Activated CD8-positive, alpha-beta memory T cell treated with anti-CD3 and anti-CD28 coated beads for 1 hour (primary cell): ENCODE measurements at places on chromosomes 3 and 15.

DNA sequence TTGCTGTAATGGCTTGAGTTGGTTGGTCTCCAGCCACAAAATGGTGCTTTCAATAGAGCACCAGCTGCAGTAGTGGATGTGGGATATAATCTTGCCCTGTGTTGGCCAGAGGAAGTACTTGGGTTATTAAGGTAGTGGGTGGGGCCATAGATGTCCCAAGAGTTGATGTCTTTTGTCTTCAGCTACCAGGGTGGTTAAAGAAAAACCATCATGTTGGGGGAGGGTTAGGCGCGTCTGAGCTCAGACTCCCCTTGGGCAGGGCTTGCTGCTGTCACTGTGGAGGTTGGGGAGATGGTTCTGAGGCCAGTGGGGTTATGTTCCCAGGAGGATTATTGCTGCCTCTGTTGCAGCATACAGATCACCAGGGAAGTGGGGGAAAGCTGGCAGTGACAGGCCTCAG lies 46.9 kb upstream of the GADL1 start:
- no peak for DNase-seq

DNA sequence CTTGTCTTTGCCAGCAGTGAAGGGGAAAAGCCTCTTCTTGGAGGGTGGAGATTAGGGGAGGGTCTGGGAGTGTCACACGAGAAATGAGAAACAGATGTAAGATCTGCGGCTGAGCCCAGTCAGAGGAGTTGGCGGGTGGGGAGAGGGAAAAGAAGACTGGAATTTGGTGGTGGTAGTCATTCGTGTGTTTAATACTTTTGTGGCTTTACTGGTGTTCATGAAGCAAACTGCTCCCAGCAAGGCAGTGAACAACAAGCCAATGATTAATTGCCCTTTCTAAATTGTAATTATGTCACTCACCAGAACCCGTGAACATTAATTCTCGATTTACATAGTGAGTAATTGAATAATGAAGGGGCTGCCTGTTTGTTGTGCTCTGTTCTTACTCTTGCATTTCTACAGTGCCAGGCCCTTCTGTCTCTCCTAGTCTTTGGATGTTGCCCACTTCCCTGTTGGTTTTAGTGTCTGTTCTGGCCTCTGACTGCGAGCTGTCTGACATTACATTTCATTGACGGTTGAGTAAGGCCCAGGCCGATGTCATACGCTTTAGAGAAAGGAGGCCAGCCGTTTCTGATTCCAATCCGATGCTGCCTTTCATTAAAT lies 78.0 kb downstream of the CHCHD6 start:
- DNase-seq = no peak

DNA sequence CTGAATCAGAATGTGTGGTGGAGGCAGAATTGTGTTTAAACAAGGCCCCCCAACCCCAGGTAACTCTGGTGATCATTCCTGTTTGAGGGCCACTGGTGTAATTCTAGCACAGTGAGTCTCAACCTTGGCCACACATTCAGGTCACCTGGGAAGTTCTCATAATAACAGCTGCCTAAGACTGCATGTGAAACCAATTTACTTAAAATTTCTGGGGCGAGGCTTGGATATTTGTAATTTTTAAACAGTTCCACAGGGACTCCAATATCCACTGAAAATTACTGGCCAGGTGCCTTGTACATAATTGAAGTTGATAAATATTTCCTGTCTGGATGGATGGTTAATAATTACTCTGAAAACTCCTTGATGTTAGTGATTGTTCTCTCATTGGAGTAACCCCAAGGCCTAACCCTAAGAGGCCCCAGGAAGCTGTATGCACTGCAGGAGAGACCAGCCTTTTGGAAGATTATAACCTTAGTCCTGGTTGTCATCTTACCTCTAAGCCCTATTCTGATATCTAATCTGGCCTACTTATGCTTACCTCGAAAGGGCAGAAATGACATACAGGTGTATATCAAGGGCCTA lies 25.7 kb upstream of the EPHB1 start:
- no peak for DNase-seq

DNA sequence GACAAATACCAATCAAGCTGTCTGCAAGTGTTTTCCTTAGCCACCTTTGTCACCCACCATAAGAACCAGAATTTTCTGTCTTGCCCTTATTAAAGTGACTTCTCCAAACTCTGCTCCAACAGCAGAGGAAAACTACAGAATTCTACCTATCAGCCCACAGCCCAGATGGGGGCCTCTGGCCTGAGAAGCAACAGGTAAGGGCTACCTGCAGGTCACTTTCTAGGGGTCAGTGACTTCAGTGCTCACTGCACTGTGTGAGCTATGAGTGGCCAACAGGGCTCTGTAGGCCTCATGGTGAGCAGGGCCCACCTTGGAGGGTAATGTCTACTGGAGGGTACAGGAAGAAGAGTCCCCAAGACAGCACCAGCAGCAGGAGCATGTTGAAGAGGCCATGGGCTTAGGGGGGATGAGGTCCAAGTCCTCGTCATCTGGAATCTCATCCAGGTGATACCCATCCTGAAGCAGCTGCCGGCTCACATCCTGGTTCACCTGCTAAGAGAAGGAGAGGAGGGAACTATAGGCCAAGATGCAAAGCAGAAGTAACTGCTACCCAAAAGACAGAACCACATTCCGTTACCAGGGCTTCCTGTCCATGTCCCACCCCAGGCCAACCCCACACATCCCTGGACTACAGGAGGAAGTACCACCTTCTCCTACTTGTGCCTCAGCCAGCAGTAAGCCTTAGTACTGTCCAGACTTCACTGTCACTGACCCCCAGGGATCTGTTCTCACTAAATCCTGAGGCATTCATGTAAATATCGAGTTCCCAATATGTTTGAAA lies 4.2 kb downstream of the FAM219B start:
- no peak for DNase-seq

DNA sequence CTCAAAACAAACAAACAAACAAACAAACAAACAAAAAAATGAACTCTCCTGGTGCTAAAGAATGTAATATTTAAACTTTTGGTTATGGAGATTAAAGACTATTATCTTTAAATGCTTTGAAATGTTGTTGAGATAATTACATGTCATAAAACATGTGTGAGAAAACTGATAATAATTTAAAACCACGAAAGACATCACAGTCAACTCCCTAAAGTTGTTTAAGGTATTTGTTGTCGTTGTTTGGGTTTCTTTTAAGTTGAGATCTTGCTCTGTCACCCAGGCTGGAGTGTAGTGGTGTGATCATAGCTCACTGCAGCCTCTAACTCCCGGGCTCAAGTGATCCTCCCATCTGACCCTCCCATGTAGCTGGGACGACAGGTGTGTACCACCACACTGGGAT lies 12.0 kb downstream of the EFCAB12 start:
- no peak for DNase-seq

- DNase-seq = no peak
These were observed 30.6 kb downstream of the TKT start for GRCh38 chr3:53225181-53225580.

GRCh38 chr3:79973482-79973881 lies 205.7 kb upstream of the ROBO1 start:
- no peak for DNase-seq

GRCh38 chr3:59481776-59482400 lies 432.1 kb upstream of the CFAP20DC start:
- DNase-seq = no peak

GRCh38 chr3:60633644-60634043 lies 617.6 kb downstream of the FHIT start:
- no peak for DNase-seq

- no peak for DNase-seq
These were observed 226.5 kb upstream of the PLSCR5 start for GRCh38 chr3:146831659-146832058.

DNA sequence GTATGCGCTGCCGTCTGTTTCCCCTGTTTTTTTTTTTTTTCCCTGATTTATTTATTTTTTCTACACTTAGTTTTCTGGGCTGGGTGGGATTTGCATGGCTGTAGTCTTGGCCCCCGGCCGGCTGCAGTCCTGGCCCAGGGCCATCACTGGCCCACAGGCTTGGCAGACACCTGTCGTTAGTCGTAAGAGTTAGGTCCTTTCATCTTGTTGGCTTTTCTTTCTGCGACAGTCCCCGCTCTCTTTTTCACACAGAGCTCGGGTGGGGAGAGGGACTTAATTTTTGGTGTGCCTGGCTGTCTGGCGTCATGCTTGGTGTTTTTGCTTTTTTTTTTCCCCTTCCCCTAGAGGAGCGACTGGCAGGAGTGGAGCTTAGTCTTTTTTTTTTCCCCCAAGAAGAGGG lies 183.4 kb downstream of the KLF13 start:
- no peak for DNase-seq

- no peak for DNase-seq
These were observed 365 bp upstream of the PDCD6IP start for GRCh38 chr3:33798113-33798417.

DNA sequence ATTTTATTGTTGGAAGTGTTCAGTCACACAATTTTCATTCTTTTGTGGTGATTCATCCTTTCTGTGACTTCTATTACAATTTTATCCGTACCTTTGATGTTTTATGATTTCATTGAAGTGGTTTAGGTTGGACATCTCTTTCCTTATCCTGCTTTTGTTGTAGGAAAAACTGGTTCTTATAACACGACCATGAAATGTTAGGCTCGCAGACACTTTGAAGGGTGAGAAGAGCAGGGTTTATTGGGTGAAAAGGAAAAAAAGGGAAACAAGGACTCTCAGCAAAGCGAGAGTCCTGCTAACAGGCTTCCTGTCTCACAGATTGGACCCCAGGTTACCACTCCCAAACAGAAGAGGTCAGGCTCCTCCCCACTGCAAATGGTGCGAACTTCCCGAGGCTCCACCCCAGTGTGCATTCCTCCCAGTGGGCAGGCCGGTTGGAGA lies 257.4 kb downstream of the STXBP5L start:
- DNase-seq = no peak

DNA sequence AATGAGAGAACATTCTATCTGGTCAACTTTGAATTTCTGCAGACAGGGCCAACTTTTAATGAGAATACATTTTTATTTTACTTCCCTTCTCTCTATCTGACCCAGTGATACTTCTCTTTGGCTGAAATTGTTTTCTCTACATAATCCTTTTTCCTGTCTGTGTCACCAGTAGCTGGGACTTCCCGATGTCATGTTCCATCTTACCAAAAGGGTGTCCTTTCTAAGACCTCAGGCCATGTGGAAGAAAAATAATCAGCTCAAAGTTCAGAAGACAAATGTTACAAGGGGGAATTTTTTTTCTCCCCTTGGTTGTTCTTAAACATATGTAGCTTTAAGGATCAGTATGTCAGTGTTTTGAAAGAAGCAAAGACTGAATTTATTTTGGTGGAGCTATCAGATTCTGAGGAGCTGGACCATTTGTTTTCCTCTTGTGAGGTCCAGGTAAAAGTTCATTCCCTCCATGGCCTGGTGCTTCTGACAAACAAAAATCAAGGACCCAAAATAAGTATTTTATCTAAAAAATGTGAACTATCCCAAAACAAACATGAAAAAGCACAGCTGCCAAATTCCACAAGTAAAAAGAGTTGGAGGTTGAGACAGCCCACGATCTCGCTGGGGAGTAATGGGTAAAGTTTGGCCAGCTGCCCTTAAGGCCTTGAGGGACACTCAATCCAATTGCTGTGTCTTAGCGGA lies 859.4 kb upstream of the NR2F2 start:
- DNase-seq = no peak

DNA sequence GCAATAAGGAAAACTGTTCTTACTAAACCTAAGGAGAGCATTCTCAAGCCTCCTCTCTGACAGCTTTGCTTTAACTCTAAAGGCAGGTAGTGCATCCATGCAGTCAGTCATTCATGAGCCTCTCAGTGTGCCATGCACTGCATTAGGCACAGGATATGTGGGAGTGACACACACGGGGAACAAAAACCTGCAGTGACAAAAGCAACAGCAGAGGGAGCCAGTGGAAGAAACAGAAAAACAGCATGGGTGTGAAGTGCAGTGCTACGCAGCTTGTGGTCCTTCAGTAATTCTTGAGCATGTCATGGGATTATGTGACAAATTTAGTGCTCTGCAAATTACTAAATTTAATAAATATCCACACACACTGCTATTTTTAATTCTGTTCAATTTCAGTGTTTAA lies 230.7 kb downstream of the BBX start:
- no peak for DNase-seq

DNA sequence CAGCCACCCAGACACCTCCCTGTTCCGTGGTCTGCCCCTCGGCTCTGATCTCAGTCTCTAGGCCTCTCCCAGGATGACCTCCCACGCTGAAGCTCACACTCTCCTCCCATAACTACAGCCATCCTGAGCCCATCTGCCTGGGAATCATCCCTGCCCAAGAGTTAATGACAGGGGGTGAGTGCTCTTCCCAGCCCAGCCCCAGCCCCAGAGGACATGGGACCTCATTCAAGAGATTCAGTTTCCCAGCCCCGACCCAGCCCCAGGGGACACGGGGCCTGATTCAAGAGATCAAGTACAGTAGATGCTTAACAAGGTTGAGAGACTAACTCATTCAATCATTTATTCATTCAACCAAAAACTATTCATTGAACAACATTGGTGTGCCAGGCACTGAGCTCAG lies 272.0 kb downstream of the XXYLT1 start:
- DNase-seq = no peak

GRCh38 chr3:107861422-107861821 lies 229.4 kb downstream of the CD47 start:
- DNase-seq = no peak

DNA sequence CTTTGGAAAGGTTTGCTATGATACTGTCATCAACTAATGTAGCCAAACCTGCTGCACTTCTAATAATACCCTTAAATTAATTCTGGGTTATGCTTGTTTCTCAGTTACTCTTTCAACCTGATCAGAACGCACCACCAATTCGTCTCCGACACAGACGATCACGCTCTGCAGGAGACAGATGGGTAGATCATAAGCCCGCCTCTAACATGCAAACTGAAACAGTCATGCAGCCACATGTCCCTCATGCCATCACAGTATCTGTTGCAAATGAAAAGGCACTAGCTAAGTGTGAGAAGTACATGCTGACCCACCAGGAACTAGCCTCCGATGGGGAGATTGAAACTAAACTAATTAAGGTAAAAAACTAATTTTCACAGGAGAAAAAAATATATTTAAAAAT lies 7.9 kb upstream of the RPLP1 start:
- DNase-seq = no peak

- no peak for DNase-seq
These were observed 654.1 kb upstream of the LMCD1 start for GRCh38 chr3:7847521-7847920.

DNA sequence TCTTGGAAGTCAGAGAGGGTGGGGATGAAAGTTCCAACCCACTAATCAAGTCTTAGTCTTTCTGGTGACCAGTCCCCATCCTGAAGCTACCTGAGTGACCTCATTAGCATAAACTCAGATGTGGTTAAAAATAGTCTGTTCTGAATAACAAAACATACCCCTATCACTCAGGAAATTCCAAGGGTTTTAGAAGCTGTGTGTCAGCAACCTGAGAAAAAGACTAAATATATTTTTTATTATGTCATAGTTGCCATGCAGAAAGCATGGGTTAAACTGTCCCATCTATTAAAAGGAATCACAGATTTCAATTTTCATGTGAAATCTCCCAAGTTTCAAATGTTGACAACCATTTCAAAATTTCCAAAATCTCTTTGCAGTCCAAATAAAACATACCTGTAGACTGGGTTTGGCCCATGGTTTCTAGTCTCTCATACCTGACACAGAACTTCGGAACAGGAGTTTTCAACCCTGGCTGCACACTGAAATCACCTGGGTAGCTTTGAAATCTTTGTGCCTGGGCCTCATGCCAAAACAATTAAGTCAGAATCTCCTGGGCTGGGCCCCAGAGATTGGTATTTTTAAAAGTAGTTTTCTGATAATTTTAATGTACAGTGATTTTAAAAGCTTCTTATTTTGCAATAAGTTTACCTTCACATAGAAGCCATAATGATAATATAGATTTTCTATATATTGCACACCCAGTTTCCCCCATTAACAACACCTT lies 476.3 kb downstream of the RBMS3 start:
- DNase-seq = no peak

GRCh38 chr3:33729993-33730392 lies 11.9 kb upstream of the CLASP2 start:
- DNase-seq = no peak
